Central memory CD4-positive, alpha-beta T cell (primary cell): ENCODE measurements at places on chromosomes 6 and 20.

DNA sequence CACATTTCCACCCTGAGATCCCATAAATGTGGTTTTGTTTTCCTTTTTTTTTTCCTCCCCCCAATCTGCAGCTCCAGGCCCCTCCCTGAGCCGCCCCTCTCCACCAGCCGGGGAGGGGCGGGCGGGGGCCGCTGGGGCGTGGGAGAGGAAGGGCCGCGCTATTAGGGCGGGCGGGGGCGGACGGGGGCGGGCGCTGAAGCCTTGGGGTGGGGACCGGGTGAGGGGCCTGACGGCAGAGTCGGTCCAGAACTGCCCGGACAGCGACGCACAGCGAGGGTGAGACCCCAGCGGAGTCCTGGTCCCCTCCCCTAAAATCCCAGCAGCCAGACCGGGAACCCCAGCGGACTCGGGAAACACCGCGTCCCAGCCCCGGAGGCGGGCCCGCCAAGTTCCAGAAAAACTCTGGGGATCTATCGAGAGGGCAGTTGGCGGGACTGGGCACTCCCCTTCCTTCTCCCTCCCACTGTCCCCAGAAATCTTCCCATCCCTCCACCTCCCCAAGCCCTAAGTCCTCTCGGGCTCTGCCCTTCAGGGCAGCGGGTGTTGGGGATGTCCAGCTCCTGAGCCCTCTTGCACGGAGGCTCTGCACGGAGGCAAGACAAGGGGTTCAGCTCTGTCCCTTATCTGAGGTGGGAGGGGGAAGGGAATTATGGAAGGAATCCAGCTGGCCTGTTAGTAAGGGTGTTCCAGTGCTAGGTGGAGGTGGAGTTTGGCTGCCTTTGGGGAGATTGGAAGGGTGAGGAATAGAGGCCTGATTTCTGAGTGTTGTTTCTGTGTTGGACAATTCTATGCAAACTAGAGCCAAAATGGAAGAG lies at the start of gene PRICKLE4:
Gene PRICKLE4, plus strand, starts transcription at position 232 of the 815 bp plus-strand sequence. CDS start 2,692 bp downstream, outside the sequence.
- no peak for DNase-seq

DNA sequence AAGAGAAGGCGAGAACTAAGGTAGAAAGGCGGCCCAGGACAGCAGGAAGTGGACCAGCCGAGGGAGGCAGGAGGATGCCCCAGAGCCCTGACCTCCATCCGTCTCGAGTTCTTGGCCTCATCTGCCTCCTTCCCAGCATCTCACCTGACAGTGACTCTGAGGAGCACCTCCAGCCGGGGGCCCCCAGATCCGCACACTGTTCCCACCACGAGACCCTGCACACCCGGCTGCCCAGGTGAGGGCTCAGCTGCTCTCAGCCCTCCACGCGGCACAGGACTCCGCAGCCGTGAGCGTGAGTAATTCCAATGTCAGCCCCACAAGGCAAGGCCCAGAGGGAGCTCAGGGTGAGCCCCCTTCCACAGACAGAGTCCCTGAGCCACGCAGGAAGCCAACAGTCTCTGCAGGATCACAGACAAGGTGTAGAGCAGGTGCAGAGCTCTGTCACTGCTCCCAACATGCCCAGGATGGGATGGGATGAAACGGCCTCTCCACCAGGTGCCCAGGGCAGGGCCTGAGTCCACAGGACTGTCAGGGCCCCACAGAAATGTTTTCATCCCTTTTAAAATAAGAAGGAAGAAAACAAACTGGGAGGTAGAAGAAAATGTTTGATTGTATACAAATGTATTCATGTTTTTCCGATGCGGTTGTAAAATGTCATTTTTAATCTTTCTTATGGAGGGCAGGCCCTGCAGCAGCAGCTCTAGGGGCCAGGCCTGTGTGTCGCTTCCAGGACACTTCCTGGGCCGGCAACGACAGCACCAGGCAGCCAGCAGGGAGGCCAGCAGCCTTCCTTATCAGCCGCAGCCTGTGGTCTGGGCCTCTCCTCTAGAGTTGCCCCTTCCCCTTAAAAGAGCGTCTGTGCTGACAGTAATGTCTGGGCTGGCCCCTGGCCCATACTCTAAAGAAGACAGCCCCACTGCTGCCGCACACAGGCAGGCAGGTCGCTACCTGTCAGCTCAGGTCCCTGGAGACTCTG lies 66.9 kb downstream of the DLL1 start:
- no peak for DNase-seq

DNA sequence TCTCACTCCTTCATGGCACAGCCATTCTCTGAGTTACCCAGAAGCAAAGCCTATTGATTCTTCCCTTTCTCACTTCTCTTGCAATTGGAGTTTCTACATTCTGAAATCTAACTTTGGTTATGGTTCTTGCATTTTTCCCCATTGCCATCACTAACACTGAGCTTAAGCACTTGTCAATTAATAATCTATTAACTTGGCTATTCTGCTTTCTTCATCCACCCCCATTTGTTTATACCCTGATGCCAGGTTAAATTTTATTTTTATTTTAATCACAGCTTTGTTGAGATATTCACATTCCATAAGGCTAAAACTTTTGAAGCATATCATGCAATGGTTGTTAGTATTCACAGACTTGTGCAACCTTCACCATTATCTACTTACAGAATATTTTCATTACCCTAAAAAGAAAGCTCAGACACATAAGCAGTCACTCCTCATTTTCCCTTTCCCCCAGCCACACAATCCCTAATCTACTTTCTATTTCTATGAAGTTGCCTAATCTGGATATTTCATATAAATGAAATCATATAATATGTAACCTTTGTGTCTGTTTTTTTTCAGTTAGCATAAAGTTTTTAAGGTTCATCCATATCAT lies 222.3 kb downstream of the UBE3D start:
- DNase-seq = no peak

GRCh38 chr20:46406986-46407670 lies 713 bp upstream of the ELMO2 start:
- DNase-seq = peak; percentile 78

DNA sequence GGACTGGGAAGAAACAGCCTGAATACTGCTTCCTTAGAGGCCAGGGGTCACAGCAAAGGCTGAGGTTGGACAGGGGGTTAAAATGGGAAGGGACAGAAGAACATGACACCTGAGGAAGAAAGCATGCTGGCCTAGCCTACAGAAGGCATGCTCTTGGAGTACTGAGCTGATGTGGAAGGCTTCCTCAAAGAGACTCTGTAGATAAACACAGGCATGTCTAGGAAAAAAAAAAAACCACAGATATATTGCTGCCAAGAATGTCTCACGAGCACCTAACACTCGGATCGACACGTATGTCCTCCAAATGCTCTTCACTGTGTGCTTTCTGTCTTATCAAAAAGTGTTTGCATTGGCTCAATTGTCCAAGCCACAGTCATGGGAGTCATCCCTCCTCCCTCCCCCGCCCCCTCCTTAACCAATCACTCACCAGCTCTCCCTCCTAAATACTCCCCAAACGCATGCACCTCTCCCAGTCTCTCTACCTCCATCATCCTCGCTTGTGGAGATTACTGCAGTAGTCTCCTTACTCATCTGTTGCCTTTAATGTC lies 101.1 kb upstream of the LRFN2 start:
- no peak for DNase-seq

- DNase-seq = no peak
Observed at GRCh38 chr6:163404825-163405265, 9.7 kb upstream of the QKI start.

- DNase-seq = no peak
Observed at GRCh38 chr6:56475736-56476457, 166.8 kb downstream of the DST start.

DNA sequence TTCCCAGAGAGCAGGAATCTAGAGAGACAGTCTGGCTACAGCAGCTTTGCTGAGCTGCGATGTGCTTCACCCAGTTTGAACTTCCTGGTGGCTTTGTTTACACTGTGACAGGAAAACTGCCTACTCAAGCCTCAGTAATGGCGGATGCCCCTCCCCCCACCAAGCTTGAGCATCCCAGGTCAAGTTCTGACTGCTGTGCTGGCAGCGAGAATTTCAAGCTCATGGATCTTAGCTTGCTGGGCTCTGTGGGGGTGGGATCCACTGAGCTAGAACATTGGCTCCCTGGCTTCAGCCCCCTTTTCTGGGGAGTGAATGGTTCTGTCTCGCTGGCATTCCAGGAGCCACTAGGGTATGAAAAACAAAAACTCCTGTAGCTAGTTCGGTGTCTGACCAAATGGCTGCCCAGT lies 91.0 kb upstream of the ESR1 start:
- no peak for DNase-seq

DNA sequence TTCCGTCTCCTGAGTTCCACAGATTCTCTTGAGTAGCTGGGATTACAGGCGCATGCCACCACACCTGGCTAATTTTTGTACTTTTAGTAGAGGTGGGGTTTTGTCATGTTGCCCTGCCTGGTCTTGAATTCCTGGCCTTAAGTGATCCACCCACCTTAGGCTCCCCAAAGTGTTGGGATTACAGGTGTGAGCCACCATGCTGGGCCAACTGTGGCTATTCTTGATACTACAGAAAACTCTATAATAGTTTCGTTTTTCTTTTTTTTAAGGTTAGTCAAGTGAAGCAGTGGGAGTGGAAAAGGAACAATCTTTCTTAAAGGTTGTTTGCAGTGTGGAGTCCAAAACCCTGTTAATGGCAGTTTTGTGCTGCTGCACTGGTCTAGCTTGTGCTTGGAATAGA lies 84.7 kb downstream of the POPDC3 start:
- no peak for DNase-seq

DNA sequence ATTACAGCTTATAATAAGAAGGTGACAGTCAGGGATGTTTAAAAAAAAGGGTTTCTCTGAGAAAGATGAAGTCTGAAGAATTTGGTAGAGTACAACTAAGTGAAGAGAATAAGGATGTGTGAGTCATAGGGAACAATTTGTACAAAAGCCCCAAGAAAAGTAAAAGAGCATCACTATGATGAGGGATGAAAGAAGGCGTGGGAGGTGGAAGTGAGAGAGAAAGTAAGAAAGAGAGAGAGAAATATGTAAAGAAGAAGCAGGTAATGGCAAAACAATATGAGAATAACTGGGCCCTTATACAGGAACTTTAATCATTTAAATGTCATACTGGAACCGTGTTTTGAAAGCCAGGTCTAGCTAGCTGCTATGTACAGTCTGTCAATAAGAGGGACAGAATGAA lies 179.4 kb downstream of the ASCC3 start:
- no peak for DNase-seq

GRCh38 chr6:164034602-164035140 lies 620.2 kb downstream of the QKI start:
- DNase-seq = no peak

- DNase-seq = peak; percentile 84
Observed at GRCh38 chr6:16322666-16323312, 84.4 kb downstream of the GMPR start.

DNA sequence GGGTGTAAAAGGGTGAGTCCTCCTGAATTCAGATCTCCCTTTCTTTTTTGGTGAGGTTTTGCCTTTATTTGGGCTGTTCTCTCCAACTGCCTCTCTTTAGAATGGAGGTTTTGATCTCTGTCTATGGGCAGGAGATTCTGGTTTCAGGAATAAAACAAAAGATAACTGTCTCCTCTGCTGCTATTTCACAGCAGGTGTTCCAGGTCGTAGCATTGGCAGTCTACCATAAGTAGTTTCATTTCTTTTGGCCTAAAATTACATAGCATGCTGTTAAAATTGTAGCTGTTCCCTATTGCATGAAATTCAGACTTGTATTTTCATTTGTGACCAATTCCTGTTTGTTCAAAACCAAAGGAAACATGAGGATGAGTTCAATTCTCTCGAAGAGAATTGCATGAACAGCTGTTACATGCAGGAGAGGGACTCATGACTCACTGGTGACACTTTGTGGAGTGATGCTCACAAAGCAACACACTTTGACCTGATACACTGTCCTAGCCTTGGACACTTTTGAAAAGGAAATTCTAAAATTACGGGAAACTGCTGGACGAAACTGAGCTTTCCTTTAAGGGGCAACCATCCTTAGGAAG lies 76.8 kb upstream of the SIRPG start:
- peak; percentile 38 for DNase-seq

GRCh38 chr6:149248693-149249369 lies 68.7 kb upstream of the TAB2 start:
- peak; percentile 21 for DNase-seq
